ENCODE measurements at places on chromosomes 3 and 15.

DNA sequence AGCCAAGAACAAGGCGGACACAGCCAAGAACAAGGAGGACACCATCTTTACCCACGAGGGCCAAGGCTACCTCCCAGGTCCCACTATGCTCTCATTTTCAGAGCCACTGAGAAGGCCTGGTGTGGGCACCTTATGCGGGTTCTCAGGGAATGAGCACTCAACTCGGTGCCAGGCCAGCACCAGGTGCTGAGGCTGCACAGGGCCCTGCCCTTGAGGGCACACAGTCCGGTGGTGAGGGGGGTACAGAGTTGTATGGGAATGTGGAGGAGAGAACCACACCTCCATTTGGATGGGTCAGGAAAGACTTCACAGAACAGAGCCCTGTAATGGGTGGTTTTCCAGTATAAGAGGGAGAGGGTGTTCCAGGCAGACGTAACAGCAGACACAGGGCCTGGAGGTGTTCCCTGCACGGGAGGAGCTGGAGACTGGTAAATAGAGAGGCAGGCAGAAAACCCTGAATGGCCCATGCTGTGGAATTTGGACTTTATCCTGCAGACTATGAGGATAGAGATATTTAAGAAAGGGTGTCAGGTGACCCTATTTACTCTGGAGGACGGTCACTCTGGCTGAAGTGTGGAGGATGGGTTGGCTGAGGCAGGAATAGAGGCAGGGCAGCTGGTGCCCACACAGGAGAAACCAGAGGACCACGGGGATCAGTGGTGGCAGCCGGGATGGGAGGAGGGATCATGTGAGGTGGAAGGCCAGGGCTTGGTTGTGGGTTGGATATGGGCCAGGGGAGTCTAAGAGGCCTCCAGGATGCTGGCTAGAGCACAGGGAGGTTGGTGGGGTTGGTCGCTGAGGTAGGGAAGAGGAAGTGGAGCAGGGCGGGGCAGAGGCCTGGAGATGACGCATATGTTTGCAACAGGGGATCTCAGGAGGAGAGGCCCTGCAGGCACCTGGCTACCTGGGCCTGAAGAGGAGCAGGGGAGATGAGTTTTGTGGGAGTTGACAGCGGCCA is 34.6 kb downstream of the CRABP1 start:
- no peak for DNase-seq

DNA sequence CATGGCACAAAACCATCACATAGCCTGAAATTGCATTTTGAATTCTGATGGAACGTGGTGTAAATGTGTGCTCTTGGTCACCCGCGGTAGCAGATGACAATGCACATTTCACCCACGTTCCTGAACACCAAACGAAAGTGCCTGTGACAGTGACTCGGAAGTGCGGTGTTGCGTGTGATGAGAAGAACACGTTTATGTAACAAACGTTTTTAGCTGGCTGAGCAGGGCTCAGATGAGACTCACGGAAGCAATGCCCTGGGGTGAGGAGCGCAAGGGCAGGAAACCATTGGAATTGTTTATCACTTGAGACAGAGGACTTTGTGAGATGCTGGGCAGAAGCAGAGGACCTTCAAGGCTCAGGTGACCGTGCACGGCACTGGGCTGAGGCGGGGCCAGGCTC is 449.2 kb upstream of the CFAP20DC start:
- no peak for DNase-seq

GRCh38 chr3:16147220-16147994 is 27.1 kb upstream of the GALNT15 start:
- DNase-seq, result peak; percentile 84

GRCh38 chr15:78950902-78951840 is 6.3 kb upstream of the CTSH start:
- peak; percentile 60 for DNase-seq

GRCh38 chr3:39592311-39593050 is 125.0 kb downstream of the MOBP start:
- DNase-seq, result peak; percentile 1

- no peak for DNase-seq
These were observed 353.2 kb upstream of the SOX2 start for GRCh38 chr3:181358562-181358961.

DNA sequence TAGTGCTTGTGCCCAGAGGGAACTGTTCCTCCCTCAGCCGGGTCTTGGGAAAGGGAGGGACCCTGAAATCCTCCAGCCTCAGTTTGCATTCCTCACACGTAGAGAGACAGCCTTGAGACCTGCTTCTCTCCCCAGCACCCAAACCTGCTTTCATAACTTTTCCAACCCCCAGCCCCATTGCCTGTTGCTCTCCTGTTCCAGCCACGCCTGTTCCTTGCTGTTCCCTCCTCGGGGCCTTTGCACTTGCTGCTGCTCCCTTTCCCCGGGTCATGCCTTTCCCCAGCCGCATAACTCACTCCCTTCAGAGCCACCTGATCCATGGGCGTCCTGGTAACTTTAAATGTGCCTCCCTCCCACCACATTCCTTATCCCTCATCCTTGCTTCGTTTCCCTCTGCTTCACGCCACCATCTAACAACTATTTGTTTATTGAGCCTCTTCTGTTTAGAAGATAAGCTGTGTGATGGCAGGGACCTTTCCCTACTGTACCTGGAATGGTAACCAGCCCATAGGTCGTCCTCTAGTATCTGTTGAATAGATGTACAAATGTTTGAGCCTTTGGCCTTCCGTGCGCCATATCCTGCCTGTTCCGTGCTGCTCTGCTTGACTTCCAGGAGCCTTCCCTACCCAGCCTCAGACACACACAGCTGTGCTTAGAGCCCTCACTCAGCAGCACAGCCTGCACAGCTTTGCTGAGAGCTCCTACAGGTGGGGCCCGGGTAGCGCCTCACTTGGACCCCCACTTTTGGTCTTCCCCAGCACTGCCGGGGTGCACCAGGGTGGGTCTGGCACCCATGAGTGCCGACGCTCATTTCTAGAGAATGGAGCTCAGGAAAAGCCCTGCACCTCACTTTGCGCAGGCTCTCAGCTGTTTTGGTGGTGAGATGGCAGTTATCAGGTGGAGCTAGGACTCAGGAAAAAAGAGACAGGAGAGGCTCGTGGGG is 60.2 kb downstream of the SCN5A start:
- DNase-seq, result no peak

DNA sequence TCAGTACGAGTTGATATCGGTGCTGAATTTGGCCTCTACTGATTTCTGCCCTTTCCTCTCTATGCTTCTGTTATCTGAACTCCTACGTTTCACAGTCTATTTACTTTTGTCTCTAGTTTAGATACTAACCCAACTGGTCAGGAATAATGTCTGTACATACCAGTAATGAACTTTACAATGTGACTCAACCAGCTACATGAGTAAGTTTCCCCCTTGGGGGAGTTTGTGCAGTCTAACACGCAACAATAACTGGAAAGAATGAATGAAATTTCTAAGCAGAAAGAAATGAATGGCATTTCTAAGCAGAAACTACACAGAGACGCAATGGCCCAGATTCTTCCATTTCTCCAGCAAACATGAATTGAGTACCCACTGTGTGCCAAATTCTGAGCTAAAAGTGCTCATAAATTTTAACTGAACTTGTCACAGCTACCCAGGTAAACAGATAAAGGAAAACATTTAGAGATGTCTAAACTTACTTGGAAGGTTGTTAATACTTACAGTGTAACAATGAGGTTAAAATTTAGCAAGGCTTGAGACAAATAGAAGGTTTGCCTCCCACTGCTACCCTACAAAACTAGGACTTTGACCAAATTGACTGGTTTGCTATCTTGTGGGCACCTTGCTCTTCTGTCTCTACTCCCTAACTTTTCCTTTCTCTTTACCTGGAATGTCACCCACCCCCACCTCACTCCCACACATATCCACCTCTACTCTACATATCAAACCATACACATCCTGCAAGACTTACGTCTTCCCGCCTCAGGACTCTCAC is 11.6 kb downstream of the UPK1B start:
- peak; percentile 66 for DNase-seq

DNA sequence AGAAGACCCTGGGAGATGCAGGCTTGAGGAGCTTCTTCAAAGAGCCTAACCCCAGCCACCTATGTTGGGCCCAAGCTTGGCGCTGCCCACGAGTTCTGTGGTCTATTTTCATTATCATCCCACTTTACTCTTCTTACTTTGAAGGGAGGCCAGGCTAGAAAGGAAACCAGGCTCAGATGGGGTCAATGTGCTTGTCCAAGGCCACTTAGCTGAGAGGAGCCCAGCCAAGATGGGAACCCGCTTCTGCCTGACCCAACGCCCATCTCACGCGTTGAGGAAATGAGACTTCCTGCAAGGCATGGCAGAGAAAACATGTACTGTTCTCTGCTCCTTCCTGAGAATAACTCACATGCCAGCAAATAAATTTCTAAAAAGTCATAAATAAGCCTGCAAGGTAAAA is 486.3 kb upstream of the PROK2 start:
- DNase-seq, result peak; percentile 7

DNA sequence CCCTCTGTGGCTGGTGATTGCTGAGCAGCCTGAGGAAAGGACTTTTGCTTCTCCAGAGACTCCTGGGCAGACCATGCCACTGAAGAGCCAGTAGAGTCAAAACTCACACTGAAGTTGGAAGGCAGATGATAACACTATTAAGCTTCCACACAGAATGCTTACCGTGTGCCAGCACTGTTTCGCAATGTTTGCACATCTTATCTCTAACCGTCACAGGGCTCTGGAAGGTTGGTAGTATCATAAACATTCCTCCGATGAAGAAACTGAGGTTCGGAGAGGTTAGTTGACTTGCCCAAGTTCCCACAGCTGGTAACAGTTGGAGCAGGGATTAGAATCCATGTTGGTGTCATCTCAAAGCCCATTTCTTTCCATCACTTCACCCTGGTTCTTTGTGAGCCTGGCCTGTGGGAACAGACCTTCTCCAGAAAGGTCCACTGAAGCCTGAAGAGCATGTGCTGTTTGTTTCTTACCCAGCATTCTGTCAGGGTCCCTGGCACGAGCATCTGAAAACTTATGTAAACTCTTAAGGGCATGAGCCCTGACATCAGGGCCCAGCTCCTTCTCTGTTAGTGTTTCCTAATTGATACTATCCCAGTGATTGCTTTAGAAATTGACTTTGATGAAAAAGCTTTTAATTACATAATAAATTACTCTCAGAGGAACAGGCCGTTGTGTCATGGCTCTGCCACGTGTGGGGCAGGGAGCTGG is 77.0 kb upstream of the PRR23C start:
- peak; percentile 58 for DNase-seq

DNA sequence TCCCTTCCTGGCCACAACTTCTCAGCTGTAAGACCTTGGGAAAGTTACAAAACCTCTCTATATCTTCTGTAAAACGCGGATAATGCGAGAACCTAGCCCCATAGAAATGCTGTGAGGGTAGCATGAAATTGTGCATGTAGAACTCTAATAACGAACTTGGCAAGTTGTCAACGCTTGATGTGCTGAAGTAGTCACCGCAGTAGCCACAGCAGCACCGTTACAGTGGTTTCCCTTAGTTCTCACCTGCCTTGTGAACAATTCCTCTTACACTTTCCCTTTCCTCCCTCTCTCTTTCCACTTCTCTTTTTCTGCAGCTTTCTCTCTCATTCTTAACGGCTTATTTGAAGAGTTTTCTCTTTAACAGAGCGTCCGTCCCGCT is 447 bp upstream of the SHQ1 start:
- DNase-seq, result peak; percentile 30

DNA sequence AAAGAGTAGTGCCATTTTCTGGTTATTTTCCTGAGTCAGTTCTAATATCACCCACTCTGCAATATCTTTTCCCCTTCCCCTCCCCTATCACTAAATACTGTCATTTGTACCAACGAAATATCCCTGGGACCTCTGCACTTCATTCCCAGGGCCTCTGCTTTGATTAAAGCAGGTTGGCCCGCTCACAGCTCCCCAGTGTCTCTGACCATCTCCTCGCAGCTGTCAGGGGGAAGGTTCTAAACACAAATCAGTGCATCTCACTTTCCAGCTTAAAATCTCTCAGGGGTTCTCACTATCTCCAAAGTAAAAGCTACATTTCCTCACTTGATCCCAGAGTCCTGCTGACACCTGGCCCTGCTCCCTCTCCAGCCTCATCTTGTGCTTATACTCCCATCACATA is 28.1 kb upstream of the SLC35G2 start:
- no peak for DNase-seq

DNA sequence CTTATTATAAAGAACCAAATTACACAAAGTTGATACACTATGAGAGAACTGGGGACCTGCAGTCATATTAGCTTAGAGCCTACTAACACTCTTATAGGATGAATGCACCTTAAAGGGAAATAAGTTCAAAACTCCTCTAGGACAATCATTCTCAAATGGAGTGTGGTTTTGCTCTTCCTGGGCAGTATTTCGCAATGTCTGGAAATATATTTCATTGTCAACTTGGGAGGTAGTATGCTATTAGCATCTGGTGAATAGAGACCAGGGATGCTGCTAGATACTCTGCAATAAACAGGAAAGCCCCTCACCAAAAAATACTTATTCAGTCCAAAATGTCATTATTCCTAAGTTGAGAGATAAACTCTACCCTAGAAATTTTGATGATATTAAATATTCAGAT is 451.4 kb upstream of the ARPP21 start:
- peak; percentile 13 for DNase-seq

DNA sequence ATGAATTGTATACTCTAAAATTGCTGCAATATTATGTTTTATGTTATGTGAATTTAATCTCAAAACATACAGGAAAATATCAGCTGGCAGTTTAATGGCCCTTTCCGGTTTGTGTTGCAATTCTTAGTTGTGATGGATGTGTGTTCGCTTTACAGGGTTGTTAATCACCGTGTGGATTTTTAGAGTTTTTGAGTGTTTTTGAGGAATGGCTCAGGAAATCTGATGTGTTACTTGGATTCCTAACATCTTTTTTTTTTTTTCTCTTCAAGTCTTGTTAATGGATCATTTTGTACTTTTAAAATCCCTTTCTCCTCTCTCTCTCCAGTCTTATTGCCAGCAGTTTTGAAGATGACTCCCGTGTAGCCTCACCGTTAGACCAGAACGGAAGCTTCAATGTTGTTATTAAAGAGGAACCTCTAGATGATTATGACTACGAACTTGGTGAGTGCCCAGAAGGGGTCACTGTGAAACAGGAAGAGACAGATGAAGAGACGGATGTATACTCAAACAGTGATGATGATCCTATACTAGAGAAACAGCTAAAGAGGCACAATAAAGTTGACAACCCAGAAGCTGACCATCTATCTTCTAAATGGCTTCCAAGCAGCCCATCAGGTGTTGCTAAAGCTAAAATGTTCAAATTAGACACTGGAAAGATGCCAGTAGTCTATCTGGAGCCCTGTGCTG is 35.7 kb downstream of the MGA start:
- DNase-seq, result peak; percentile 82

GRCh38 chr3:71497971-71498444 is 85.5 kb downstream of the FOXP1 start:
- DNase-seq, result no peak

- no peak for DNase-seq
These were observed 106.5 kb upstream of the CRBN start for GRCh38 chr3:3286014-3286413.

DNA sequence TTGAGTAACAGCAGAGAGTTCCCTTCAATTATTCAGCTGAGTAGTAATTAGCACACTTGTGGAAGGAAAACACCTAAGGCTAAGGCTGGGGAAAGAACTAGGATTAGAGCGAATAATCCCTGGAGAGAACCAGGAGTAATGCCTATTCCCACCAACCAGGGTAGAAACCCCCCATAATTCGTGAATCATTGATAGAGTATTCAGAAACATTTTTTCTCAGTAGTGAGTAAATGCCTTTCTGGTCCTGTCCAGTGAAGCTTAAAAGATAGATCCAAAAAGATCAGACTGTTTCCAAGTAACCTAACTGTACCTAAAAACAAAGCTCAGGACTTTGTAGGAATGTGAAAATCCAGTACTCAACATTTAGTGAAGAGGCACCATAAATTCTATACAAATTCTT is 71.2 kb downstream of the DGKG start:
- no peak for DNase-seq

Measured in choroid plexus epithelial cell (primary cell).